ENCODE measurements at places on chromosomes 13 and 19. TPM values are rescaled to one million over a fixed set of nuclear protein-coding genes. Genes with fewer than 3 reads are reported as not detected.

The CEACAM20 gene
- not detected for total RNA-seq

DNA sequence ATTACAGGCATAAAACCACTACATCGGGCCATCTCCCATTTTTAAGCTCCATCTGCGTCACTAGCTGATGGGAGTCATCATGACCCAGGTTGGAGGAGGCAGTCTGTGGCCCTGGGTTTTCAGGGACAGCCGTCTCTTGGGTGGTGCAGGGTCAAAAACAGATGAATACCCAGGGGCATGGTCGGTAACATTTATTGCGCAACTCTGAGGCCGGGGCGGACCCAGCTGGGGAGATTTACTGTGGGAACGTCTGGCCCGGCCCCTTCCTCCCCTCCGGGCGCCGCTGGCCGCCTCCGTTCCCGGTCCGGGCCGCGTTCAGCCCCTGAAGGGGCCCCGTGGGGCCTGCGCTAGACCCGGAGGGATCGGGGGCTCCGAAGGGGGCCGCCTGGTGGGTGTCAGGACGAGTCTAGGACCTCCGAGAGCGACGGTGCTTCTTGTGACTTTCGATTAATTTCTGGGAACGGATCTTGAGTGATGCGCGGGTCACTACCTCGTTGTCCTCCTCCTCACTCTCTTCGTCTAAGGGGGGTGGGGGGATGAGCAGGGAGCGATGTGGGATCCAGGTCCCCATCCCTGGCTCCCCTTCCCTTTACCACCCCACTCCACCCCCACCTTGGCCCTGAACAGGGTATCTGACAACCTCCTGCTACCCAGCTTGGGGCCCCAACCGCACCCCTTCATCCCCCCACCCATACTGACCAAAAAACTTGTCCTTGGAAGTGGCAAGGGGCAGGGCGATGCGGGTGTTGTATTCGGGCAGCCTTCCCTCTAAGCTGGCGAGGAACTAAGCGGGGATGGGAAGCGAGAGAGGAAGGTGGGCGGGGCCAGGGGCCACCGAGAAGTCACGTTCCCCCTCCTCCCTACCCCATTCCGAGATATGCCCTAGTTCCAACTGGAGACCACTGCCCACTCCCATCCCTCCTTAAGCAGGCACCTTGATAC, 1.6 kb upstream of the RGL3 start:
- DNase-seq, result no peak
- no peaks in the 10 kb centered on the region for H3K36me3 ChIP-seq
- H3K4me3 ChIP-seq, result no peak overlapping the region
- H3K4me1 ChIP-seq, result peaks cover 9% of the 10 kb centered on the region
- no peaks in the 10 kb centered on the region for H3K27me3 ChIP-seq

- no peaks in the 10 kb centered on the region for H3K27me3 ChIP-seq
- DNase-seq, result peak; percentile 83
- peak overlapping the region; percentile 48 for H3K4me3 ChIP-seq
- peaks cover 35% of the 10 kb centered on the region for H3K4me1 ChIP-seq
Measured at GRCh38 chr19:45443462-45444317, 20.0 kb upstream of the ERCC1 start.

- peaks cover 17% of the 10 kb centered on the region for H3K4me1 ChIP-seq
- H3K4me3 ChIP-seq, result peak overlapping the region; percentile 48
- peak; percentile 37 for DNase-seq
- H3K27me3 ChIP-seq, result no peaks in the 10 kb centered on the region
Measured at GRCh38 chr13:75760131-75761021, 124.2 kb downstream of the LMO7 start.

DNA sequence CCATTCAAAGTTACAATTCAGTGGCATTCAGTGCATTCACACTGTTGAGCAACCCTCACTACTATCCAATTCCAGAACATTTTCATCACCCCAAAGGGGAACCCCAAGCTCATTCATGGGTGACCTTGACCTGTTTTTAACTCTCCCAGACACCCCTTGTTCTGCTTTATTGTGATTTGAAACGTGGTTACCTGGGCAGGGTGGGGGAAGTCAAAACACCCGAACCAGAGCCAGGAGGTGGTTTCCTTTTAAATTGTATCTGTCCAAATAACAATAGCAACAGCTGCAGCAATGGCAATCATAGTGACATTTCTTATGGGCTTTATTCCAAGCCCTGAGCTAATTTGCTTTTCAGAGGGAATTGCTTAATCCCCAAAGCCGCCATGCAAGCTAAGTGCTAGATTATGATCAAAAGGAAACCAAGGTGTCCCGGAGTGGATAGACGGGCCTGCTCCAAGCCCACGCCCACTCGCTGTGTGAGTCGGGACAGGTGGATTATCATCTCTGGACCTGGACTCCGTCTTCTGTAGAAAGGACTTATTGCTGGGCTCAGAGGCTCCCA, 6.1 kb downstream of the PTGIR start:
- no peaks in the 10 kb centered on the region for H3K27me3 ChIP-seq
- H3K27ac ChIP-seq, result no peak overlapping the region
- DNase-seq, result no peak
- no peaks in the 10 kb centered on the region for H3K36me3 ChIP-seq

DNA sequence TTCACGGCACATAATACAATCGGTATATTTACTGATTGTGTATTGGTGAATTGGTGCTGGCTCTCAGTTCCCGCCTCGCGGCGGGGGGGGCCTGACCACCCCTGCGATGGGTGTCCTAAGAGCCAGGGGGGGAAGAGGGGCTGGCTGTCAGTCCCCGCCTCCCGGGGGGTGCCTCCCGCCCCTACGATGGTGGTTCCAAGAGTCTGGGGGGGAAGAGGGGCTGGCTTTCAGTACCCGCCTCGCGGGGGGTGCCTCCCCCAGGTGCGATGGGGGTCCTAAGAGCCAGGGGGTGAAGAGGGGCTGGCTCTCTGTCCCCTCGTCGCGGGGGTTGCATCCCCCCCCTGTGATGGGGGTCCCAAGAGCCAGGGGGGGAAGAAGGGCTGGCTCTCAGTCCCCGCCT, 2321.8 kb upstream of the PCDH20 start:
- DNase-seq, result no peak
- no peaks in the 10 kb centered on the region for H3K27me3 ChIP-seq
- no peak overlapping the region for H3K27ac ChIP-seq
- no peaks in the 10 kb centered on the region for H3K4me1 ChIP-seq

GRCh38 chr13:40109351-40109844, 453.9 kb downstream of the COG6 start:
- H3K36me3 ChIP-seq, result no peaks in the 10 kb centered on the region
- no peak for DNase-seq
- no peak overlapping the region for H3K27ac ChIP-seq
- no peaks in the 10 kb centered on the region for H3K27me3 ChIP-seq
- no peak overlapping the region for H3K4me3 ChIP-seq
